CD4-positive, alpha-beta T cell (primary cell): ENCODE measurements at places on chromosomes 1 and 21.

- DNase-seq: no peak
Observed at GRCh38 chr21:29149808-29150425, 19.5 kb downstream of the MAP3K7CL start.

GRCh38 chr1:44610527-44611148 lies 63.6 kb downstream of the TMEM53 start:
- no peak for DNase-seq

DNA sequence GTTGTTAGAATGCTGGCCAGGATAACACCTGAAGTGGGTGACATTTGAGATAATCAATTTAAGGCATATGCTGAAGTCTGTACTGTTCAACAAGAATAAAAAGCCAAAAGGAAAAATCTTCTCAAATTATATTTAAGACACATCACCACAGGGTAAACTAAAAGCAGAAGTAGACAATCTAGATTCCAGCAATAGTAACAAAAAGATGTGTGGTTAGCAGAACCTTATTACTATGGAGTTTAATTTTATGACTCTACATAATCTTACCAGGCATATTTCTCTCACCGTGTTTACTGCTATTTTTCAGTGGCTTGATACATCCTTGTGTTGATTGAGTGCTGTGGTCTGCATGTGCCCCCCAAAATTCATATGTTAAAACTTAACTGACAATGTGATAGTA lies 300.4 kb upstream of the ZP4 start:
- no peak for DNase-seq

DNA sequence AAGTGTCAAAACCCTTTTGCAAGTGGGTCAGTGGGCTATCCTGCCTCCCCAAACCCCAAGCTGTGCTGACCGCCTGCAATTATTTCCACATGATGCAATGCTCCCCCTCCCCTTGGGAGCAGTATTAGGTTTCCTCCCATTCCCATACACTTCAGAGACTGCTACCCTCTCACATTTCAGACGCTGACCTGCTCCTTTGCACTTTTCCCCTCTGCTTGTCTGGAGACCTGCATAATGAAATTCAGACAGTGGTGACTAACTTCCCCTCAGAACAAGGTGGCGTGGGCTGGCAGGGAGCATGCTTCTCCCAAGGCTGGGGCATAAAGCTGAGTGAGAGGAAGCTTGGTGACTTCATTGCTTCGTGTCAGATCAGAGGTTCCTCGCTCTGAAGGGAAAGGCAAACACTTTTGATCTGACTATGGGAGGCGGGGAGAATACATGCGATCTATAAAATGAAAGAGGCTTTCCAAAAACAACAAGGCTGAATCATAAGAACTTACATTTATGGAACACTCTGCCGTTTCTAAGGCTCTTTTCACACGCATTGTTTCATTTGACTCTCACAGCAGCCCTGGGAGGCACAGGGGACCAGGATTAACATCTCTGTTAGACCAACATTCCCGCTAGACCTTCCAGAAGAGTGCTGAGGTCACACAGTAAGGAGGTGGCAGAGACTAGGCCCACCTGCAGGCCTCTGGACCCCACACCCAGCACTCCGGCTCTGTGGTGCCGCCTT lies 27.5 kb upstream of the ROR1 start:
- no peak for DNase-seq

- peak; percentile 89 for DNase-seq
Observed at GRCh38 chr1:226444901-226445300, 37.0 kb upstream of the PARP1 start.

DNA sequence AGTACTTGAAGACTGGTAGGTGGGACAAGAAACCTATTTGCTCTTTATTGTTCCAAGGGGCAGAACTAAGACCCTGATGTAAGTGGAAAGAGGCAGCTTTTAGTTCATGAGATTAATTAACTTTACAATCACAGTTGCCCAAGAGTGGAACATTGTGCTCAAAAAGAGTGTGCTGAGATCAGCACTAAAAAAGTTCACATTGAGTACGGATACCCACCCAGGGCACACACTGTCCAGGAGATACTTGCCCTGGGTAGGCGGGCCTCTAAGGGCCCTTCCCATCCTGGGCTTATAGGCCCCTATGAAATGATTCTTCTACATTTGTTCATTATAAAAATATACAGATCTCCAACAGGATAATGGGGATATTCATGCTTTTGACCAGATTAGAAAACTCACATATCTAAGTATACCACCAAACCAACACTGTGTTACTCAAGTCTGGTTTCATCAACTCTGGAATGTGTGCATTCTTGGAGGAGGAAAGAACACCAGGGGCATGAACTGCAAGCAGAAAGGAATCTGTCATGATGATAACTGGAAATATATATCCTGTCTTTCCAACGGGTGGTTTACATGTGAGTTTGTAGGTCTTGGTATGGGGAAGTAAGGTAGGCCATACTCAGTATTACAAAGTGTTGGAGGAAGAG lies 626.2 kb downstream of the SMYD3 start:
- DNase-seq: no peak

GRCh38 chr1:98893371-98893770 lies 111.3 kb downstream of the PLPPR5 start:
- DNase-seq: no peak

DNA sequence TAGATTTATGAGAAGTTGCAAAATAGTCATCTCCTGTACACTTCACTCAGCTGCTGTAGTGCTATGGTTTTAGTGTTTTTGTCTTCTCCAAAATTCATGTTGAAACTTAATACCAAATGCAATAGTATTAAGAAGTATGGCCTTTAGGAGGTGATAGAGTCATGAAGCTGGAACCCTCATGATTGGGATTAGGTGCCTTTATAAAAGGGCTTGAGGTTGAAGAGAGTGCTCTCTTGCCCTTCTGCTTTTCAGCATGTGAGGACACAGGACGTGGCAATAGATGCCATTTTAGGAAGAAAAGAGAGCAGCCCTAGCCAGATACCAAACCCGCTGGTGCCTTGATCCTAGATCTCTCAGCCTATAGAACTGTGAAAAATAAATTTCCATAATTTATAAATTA lies 87.6 kb downstream of the CTH start:
- DNase-seq: no peak

- no peak for DNase-seq
Observed at GRCh38 chr1:226627050-226627755, 78.6 kb downstream of the STUM start.

DNA sequence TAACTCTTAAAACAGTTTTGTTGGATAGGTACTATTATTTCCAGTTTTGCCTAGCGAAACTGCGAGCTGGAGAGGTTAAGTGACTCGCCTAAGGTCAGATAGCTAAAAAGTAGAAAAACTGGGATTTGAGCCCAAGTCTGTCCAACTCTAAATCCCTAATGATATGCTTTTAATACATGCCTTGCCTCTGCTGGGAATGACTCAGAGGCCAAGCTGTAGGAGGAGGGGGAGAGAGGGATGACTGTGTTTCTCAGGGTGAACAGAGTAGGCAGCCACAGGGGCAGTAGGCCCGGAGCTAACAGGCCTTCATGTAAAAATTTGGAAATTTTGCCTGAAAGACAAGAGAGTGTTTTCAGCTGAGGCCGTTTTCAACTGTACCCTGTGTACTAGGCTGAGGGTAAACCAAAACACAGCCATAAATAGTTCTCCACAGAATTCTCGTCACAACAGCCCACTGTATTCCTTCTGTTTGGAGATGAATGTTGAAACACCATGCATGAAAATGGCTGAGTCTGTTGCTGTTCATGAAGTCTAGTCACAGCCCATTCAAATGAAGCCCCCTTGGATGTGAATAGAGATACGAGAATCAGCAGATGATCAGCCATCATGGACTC lies 107.5 kb upstream of the HOOK1 start:
- no peak for DNase-seq

- no peak for DNase-seq
Observed at GRCh38 chr1:67572594-67573221, 112.3 kb upstream of the GADD45A start.

GRCh38 chr1:60759291-60759690 lies 323.1 kb upstream of the NFIA start:
- DNase-seq: no peak

DNA sequence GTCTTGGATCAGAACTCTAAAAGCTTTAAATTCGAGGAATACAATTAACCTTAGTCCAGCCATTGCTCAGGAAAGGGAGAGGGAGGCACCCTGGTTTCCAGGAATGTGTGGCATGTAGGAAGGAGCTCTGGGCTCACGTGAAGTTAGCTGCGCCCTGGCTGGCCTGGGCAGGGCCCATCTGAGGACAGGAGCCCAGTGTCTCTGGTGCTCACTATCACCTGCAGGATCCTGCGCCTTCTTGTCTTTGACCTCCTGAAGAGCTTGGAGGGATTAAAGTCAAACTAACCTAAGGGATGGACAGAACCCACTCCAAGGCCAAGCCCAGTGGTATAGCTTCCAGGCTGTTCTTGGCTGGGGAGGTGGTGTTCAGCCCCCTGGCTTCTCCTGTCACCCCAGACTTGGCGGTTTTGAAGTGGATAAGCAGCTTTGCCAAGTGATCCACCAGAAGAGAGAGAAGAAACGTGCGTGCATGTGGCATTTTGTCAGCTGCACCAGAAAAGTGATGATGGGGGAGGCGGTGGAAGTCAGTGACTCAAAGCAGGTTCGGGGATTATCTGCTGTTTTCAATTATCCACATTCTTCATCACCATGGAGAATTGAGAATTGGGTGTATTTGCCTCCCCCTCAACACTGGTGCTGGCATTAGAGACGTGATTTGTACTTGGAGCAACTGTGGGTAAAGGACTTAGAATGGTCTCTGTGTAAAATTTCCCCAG lies 11.9 kb upstream of the KCNN3 start:
- no peak for DNase-seq

DNA sequence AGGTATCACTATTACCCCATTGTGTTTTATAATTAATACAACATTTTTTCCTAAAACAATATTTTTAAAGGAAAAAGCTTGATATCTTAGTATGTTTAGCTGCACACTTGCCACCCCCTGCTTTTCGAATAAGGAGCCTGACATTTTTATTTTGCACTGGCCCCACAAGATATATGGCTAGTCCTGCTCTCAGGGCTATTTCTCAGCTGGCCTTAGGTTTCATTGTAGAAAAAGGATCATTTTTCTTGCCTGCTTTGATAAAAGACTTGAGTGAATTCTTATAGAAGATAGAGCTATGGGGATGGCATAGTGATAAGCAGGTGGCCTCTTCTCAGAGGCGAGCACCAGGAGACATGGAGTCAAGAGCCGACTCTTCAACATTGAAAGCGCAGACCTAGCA lies 167.0 kb downstream of the FAM78B start:
- no peak for DNase-seq

- no peak for DNase-seq
Observed at GRCh38 chr1:64337926-64338325, 132.0 kb upstream of the CACHD1 start.

DNA sequence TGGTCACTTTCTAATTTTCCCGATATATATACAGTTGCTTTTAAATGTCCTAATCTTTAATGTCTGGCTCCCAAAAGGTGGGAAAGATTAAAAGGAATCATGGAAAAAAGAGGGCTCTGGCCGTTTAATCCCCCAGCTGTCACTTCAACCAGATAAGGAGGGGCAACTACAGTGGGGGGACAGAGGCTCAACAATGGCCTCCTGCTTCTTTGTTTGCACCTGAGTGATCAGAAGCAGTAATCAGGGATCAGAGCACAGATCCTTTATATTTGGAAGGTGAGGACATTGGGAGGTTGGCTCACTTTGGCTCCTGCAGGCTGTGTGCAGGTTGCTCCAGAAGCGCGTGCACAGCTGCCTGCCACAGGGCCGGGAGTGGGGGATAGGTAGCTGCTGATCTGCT lies 212.8 kb downstream of the FMN2 start:
- no peak for DNase-seq

DNA sequence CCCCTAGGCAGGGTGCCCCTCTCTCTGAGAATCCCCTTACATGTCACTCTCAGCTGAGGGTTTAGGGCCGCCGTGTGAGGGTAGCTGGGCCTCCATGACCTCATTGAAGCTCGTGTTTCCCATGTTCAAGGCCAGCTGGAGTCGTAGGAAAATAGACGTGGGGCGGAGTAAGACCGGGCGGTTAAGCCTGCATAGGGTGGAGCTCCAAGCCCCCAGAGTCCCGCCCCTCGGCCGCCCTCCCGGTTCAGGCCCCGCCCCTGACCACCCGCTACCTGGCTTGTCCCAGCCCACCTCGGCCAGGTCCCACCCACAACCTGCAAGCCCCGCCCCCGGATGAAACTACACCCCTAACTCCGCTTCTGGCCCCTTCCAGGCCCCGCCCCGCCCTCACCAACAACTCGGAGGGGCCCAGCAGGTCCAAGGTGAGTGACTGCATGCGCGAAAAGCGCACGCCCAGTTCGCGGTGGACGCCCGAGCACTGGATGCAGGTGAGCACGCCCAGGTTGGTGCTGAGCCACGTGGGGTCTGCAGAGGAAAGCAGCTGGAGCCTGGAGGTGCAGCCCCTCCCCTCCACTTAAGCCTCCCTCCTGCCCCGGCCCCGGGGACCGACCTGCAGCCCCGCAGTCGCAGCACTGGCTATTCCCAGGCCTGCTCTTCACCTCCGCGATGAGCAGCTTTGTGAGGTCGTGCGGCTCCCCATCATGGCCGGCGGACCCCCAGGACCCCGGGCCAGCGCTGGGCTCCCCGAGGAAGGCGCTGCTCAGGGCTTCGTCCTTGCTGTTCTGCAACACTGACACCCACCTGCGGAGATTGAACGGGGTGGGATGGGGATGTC lies 12.2 kb upstream of the TCEA3 start:
- DNase-seq: peak; percentile 54

- DNase-seq: no peak
Observed at GRCh38 chr1:17646444-17647280, 107.2 kb downstream of the ARHGEF10L start.

GRCh38 chr1:6508154-6508815 lies 16.8 kb upstream of the PLEKHG5 start:
- no peak for DNase-seq

GRCh38 chr21:41678016-41678923 lies 88.6 kb downstream of the RIPK4 start:
- DNase-seq: no peak

- no peak for DNase-seq
Observed at GRCh38 chr1:116966791-116967190, 34.8 kb upstream of the CD101 start.

- DNase-seq: no peak
Observed at GRCh38 chr1:242318140-242318539, 206.4 kb downstream of the PLD5 start.
